ENCODE measurements at places on chromosomes 16 and 17.

DNA sequence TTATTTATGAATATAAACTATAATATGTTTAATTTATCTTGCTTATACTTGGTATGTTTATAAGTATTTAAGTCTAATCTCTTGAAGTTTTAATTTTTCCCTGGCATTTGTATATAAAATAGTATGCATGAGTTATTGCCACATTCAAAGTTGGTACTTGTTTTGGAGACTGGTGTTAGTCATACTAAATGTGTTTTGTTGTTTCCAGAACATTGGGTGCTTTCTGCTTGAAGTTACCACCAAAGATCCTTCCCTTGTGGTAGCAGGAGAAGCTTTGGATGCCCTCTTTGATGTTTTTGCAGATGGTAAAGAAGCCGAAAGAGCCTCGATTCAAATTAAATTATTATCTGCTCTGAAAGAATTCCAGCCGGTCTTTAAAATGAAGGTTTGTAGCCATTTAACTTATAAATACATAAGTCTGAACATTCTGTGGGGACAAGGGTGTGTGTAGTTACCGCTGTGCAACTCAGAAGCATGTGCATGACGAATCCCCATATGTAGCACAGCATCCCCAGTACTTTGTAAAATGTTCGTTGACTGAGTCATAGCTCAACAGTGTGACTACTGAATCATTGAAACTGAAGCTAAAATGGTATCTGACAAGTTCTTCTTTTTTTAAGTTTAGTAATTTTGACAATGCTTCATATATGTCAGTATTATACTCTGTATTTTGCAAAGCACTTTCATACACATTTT is 36.4 kb downstream of the HEATR3 start:
- no peak for DNase-seq

GRCh38 chr17:75266316-75267152 is 4.5 kb downstream of the MIF4GD start:
- no peak for DNase-seq

DNA sequence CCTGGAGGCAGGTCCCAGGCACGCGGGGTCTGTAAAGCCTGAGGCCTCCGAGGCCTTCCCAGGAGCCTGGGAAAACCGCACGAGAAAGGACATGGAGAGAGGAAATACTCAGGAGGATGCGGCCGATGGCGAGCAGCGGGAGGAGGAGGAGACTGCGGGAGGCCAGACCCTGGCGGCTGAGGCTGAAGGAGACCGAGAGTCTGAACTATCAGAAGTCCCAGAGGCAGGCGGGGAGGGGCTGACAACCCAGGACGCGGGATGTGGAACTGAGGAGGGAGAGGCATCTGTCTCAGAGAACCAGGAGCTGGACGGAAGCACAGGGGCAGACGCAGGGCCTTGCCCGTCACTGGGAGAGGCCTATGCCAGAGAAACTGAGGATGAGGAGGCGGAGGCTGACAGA is 2.4 kb downstream of the APOBR start:
- no peak for DNase-seq

DNA sequence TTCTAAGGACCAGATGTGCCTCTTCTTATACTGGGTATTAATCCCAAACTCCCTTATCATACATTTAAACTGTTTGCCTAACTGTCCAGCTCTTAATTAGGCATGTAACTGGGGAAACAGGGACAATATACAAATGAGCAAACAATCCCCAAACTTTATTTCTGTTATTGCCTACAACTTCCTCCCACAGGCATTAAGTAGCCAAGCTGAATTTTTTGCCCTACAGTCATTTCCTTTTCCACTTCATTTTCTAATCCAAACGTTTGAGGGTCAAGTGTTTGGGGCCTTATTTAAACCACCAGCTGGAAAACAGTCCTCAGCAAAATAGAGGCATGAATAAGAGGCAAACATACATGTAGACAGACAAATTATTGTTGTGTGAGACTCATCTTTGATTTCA is 77.4 kb upstream of the CCL2 start:
- no peak for DNase-seq
